T-helper 22 cell (primary cell): ENCODE measurements at places on chromosomes 12 and 14.

GRCh38 chr12:94909663-94910062, 93.8 kb downstream of the NDUFA12 start:
- DNase-seq = no peak

- no peak for DNase-seq
These were observed 4.0 kb upstream of the CRIP2 start for GRCh38 chr14:105470350-105471296.

DNA sequence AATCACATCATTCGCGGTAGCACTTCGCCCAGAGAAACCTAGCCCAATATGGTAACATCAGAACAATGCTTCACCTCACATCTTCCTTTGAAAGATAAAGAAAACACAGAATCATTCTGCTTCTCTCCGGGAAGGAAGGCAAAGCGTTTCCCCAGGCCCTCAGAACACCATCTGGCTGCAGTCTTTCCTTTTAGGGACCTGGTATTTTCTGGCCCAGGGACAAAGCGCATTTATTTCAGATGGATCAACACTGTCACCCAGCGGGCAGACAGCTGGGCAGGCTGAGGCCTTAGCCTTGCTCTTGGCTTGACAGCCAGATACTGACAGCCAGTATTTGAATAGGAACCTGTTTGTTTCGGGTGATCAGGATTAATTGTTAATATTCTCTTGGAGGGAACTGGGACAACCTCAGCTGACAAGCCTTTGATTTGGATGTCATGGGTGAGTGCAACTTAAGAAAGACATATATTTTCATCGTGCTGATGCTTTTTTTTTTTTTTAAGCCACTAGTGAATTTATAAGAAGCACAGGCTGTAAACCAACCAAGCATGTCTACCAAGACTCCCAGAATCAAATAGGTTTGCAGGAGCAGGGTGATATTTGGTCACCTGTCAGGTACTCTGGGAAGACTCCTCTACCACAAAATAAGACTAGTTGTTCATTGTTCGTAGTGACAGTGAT, 118.9 kb downstream of the VEZT start:
- no peak for DNase-seq

GRCh38 chr12:51196547-51196946, 21.3 kb downstream of the POU6F1 start:
- no peak for DNase-seq

GRCh38 chr12:32398816-32399369, 465 bp upstream of the FGD4 start:
- DNase-seq = no peak

DNA sequence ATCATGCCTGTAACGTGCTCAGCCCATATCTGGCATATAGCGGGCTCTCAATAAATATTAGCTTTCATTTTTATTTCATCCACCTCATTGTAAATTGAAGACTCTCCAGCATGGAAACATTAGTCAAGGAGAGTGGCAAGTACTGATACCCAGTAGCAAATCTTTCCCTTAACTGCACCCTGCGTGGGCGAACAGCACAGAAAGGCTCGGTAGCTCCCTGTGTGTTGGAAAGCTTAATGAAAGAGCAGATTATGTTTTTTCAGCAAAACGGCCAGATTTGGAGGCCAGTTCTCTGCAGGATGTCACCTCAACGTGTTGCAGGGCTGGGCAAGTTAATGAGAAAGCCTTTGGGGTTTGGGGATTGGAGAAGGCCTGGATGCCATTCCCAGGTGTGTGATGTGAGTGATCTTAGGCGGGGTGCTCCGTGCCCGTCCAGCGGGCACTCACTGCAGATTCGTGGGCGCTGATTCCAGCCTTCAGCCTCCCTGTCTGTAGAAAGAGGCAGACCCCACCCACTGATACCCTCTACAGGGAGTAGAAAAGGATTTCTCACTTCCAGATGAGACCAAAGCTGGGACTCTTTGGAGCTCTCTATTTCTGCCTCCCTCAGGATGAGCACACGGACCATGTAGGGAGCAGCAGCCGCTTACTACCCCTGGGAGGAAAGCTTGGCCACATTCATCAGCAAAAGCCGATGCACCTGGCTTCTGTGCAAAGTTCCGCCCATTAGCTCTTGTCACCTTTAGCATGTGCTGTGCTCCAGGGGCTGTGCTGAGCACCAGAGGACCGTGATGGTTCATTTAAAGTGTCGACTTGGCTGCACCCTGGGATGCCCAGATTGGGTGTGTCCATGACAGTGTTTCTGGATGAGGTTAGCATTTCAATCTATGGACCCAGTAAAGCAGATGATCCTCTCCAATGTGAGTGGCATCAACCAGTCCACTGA, 29.1 kb downstream of the C14orf132 start:
- DNase-seq = no peak

- no peak for DNase-seq
These were observed 17.8 kb upstream of the CD9 start for GRCh38 chr12:6182279-6182898.

DNA sequence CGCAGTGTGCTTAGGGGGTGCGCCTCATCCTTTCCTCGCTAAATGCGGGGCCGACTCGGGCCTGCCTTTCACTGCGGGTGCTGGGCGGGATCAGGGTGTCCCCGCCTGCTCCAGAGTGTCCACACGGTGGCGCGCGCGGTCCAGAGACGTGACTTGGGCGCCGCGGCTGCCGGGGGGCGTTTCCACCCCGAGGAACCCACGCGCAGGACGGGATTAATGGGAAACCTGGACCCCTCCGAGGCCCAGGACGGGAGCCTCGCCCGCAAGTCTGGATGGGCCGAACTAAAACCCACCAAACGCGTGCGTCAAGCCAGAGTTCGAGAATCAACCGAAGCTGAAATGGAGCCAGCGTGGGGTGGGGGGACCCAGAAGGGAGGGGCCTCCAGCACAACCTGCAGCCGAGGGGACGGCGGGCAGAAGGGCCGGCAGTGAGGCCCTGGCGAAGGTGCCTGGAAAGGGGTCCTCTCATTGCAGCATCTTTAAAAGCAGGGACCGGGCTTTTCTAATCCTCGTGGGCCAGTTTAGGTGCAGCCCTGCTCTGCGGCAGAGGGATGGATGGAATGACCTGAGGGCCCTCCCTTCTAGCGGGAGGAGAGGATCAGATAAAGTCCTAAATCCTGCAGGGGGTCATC, 93.3 kb downstream of the NINJ2 start:
- peak; percentile 65 for DNase-seq

GRCh38 chr14:50000380-50001150, 107.7 kb downstream of the ARF6 start:
- DNase-seq = peak; percentile 63

DNA sequence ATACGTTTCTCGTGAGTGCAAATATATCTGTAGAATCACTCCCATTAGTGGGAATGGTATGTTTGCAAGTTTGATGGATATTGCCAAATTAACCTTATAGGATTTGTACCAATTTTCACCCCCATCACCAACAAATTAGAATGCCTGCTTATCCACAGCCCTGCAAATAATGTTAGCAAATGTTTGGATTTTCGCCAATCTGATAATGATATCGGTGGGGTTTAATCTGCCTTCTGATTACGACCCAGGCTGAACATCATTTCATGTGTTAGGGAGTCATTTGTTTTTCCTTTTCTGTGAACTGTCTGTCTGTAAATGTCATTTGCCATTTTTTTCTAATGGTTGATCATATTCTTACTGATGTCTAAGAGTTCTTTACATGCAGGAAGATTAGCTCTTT, 4.1 kb upstream of the DAZAP2 start:
- DNase-seq = no peak

DNA sequence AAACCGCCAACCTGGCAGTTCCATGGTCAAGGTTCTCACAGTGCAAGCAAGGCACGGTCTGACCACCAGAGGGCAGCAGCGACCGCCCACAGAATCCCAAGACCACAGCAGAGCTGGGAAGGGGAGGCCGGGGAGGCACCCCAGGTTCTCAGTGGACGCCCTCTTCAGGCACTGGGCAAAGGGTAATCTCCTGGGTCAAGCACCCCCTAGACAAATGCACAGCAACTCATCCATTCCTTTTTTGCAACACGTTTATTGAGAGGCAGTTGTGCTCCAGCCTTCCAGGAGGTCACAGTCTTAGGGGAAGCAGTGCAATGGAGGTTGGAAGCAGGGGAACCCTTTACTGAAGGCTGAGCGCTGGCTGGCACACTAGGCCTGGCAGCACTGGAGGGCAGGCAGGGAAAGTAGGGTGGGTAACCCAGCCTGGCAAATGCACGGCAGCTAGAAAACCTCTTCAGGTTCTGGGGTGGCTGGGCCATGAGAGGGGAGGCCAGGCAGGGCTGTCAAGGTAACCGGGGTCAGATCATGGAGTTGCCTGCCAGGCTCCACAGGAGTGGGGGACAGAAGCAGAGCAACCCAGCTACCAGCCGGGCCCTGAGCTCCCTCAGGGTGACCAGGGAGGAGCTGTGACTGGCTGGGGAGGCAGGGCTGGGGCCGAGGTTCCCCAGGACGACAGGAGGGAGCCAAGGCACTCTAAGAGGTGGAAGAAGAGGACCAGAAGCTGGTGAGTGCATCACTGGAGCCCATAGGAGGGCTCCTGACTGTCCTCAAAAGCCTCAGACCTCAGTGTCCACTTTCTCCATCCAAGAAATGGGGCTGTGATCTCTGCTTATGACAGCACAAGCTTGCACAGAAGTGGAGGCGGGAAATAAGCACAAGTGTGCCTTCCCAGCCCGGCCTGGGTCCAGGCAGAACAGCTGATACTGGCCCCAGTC, 1.8 kb upstream of the RHOF start:
- peak; percentile 66 for DNase-seq

DNA sequence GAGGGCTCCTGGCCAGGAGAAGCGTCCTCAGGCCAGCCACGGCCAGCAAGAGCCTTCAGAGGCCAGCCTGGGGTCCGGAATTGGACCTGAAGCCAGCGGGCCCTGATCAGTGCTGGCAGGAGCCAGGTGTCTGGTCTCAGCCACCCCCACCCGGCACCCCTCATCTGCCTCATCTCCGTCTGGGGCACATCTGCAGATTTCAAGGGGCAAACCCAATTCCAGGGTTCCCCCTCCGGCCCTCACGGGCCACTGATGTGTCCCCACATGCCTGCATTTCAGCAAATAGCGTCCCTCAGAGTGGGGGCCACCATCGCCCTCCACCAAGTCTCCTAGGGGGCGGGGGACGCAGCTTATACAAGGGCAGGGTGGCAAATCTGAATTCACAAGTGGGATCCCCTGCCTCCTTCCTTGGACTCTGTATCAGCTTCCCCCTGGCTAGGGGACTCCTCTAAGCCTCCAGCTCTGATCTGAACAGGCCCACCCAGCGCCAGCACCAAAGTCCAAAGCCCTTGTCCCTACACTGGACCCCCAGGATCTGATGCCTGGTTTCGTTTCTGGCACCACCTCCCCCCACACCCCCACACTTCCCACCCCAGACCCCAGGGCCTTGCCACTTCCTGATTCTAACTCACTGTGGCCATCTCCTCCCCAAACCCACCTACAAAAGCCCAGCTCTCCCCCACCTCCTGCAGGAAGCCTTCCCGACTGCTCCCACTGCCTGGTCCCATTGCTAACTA, 10.1 kb downstream of the TMEM179 start:
- no peak for DNase-seq

- DNase-seq = no peak
These were observed 37.5 kb upstream of the FBLN5 start for GRCh38 chr14:91985008-91985407.

DNA sequence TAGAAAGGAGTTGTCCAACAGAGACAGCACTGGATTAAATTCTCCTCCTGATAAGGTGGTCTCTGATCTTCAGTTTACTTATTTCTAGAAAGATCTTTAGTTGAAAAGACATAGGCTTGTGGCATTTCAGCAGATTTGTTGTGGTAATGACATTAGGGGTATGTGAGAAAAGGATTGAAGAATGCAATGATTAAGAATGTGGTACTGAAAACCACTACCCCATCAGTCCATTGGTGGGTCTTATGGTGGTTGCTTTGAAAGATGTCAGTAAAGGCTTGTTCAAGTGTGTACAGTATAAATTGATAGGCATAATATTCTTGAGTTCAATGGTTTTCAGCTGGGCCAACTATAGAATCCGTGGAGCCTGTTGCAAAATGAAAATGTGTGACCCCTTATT, 10.8 kb downstream of the PPFIBP1 start:
- no peak for DNase-seq

- no peak for DNase-seq
These were observed 184.9 kb downstream of the ALG10B start for GRCh38 chr12:38501481-38501880.

- DNase-seq = no peak
These were observed 96.2 kb upstream of the PTPRB start for GRCh38 chr12:70733385-70733784.

DNA sequence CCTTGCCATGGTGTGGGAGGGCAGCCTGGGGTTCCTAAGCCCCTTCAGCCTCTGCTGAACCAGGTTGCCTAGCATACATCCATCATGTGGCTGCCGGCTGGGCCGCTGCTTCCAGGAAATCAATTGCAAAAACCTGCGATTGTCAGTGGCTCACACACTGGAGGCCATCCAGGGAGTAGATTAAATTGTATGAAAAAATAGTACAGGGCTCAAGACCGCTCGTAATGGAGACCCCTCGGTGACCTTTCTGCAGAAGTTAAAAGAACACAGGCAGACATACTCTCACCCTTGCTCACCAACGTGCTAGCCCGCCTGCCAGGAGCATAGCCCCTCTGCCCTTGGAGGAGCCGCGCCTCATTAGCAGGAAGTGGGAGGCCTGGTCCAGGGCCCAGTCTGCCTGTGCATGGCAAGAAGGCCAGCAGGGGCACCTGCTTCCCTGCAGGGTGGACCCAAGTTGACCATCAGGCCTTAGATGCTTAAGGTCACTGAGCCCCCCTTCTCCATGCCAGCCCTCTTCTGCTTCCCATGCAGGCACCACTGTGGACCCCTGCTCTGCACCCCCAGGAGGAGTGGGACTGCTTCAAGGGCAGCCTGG, 31.4 kb upstream of the CIPC start:
- DNase-seq = no peak

GRCh38 chr14:85508863-85509262, 21.1 kb upstream of the FLRT2 start:
- DNase-seq = no peak

GRCh38 chr12:42607584-42608058, 18.1 kb upstream of the PRICKLE1 start:
- DNase-seq = no peak
